A549 treated with AZD2906 at 1 μM for 4 hours (cell line): ENCODE measurements at places on chromosomes 1 and 21. TPM values are rescaled to one million over a fixed set of nuclear protein-coding genes. Genes with fewer than 3 reads are reported as not detected.

MMP23B gene
- 0.29 to 0.84 TPM (median 0.60 TPM) in 5 replicates for total RNA-seq

GPR25 gene
- not detected in 5 replicates for total RNA-seq

SLC22A15 gene
- total RNA-seq = 0.45 to 1.0 TPM (median 0.60 TPM) in 5 replicates

OR14C36 gene
- total RNA-seq = not detected in 5 replicates

CACYBP gene
- total RNA-seq = 147 to 203 TPM (median 154 TPM) in 5 replicates

OTUD7B gene
- 9.7 to 12.1 TPM (median 11.5 TPM) in 5 replicates for total RNA-seq

SLC25A34 gene
- total RNA-seq = 0.08 to 0.43 TPM (median 0.18 TPM) in 5 replicates

PGLYRP3 gene
- not detected in 5 replicates for total RNA-seq

HRNR gene
- total RNA-seq = 0.01 TPM in 2 of 5 replicates, not detected in the others

MEGF6 gene
- total RNA-seq = 6.3 to 10.6 TPM (median 8.0 TPM) in 5 replicates

ZBTB7B gene
- 41.1 to 55.1 TPM (median 52.6 TPM) in 5 replicates for total RNA-seq

LCA5L gene
- total RNA-seq = 0.81 to 1.5 TPM (median 1.0 TPM) in 5 replicates

FABP3 gene
- total RNA-seq = not detected in 5 replicates

PADI3 gene
- total RNA-seq = 0.71 to 1.0 TPM (median 0.84 TPM) in 5 replicates

CLIC6 gene
- total RNA-seq = 0.06 to 0.10 TPM (median 0.09 TPM) in 5 replicates

F3 gene
- total RNA-seq = 9.6 to 18.1 TPM (median 11.1 TPM) in 5 replicates
